ENCODE measurements at places on chromosomes 7 and 10.

DNA sequence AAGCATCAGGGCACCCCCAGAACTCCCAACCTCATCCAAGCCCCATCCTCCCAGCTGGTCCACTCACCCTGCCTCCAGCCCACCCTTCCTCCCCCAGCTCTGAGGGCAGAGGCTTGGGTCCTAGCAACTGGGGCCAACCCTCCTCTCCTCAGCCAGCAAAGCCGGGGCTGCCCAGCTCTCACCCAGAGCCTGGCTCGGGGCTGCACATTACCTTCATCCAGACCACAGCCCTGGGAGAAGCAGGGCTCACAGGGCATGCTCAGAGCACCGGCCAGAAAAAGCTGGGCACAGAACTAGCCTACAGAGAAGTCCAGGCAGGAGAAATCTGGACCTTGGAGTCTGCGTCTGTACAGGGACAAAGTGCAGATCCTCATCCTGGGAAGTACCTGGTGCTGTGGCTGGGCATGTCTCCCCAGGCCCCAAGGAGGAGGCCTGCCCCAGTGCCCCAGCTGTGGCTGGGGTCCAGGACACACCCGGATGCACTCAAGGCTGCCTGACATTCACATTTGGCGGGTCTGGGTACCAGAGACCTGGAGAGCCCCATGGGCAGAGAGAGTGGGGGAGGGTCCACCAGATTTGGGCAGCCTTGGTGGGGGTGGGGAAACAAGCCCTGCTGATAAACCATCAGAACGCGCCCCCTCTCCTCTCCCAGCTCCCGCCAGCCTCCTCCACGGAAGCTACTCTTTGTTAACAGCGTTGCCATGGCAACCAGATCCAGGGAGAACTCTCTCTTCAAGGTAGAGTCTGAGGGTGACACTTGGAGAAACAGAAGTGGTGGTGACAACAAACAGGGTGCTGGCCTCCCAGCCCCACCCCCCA is 5.1 kb downstream of the RASGEF1A start:
- no peak for DNase-seq

DNA sequence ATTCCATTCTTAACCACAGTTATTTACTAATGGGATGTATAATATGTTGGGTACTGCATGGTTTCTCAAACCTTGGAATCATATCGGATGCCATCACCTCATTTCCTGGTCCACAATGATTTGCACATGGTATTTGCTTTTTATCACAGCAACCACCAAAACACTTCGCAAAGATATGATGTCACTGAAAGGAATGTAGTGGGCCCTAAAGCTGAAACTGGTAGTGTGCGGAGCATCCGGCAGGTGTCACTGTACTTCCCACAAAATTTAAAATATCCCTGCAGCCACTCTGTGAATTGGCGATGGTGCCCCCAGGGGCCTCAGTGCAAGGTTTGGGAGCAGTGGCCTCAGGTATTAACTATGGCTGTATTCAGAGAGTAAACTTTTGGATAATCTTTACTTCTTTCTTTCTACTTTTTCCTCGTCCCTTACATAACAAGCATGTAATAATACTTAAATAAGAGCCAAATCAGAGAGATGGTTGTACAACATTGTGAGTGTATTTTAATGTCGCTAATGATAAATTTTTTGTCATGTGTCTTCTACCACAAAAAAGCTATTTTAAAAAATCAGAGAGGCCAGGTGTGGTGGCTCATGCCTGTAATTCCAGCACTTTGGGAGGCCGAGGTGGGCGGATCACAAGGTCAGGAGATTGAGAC is 66.2 kb downstream of the FAM241B start:
- DNase-seq: peak; percentile 68

DNA sequence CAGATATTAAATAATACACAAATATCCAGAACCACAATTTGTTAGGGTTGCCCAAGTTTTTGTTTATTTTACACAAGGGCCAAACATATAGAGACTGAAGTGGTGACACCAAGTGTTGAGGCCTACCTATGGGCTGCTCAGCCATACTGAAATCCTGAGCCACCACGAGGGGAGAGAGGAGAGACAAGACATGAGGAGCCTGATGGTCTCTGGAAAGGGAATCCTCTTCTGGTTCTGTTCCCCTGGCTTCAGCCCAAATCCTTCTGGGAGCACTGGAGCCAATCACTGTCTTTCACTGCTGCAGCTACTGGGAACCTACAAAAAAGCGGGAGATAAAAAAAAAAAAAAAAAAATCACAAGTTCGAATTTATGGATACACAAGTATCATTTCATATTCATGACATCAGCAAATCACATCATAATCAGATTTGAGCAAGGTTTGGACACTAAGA is 1.9 kb downstream of the SKIDA1 start:
- no peak for DNase-seq

- DNase-seq: peak; percentile 71
Observed at GRCh38 chr7:82810558-82811259, 352.0 kb downstream of the PCLO start.

- DNase-seq: no peak
Observed at GRCh38 chr10:73892310-73893030, 18.1 kb upstream of the CAMK2G start.
